ENCODE measurements at places on chromosomes 7 and 10.
A peak's percentile ranks its signal among the peaks of the same experiment; 100 is the strongest.

GRCh38 chr7:108247614-108248013 lies 117.5 kb upstream of the LAMB4 start:
- no peak for DNase-seq

DNA sequence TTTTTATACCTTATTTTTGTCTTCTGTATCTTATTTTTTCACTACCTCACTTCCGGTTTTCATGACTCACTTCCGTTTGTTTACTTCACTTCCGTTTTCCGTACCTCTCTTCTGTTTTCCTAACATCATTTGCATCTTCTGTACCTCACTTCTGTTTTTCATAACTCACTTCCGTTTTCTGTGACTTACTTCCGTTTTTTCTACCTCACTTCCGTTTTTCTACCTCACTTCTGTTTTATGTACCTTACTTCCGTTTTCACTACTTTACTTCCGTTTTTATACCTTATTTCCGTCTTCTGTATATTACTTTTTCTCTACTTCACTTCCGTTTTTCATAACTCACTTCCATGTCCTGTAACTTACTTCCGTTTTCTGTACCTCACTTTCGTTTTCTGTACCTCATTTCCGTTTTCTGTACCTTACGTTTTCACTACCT lies 492.5 kb upstream of the AKR1E2 start:
- no peak for DNase-seq

- peak; percentile 0 for DNase-seq
Observed at GRCh38 chr10:43226851-43227845, 39.7 kb downstream of the RASGEF1A start.

- DNase-seq = peak; percentile 57
Observed at GRCh38 chr10:93071674-93072224, 1.9 kb upstream of the CYP26A1 start.

DNA sequence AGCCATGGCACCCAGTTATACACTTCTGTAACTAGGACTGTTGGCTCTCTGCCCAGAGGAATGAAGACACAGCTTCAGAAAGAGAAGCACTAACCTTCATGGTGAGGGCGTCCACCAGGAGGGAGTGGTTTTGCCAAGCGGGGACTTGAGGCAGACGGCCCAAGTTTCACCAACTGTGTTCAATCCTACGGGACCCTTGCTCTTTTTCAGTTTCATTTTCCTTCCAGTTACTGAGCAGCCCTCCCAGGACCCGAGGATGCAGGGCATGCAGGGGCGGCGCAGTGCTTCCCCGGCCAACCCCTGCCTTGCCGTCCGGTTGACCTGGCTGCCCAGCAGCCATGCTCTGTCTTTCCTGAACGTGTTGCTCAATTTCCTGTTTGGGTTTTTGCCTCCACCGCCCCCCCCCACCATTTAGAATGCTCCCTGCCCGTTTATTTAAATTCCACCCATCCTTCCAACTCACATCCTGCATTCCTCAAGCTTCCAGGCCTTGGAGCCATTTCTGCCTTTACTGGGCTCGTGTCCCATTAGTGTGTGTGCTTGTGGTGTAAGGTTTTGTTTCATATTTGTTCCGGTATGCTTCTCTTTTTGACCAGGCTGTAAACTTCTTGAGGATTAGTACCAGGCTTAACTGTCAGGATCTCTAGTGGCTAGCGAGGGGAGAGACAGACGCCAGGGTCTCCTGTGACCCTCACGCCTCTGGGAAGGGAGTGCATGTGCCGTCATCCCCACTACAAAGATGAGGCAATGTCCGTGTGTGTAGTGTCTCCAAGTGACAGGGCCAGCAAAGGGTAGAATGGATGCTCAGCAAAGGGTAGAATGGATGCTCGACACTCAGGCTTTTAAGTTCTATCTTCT lies 31.6 kb downstream of the IL15RA start:
- DNase-seq = no peak

DNA sequence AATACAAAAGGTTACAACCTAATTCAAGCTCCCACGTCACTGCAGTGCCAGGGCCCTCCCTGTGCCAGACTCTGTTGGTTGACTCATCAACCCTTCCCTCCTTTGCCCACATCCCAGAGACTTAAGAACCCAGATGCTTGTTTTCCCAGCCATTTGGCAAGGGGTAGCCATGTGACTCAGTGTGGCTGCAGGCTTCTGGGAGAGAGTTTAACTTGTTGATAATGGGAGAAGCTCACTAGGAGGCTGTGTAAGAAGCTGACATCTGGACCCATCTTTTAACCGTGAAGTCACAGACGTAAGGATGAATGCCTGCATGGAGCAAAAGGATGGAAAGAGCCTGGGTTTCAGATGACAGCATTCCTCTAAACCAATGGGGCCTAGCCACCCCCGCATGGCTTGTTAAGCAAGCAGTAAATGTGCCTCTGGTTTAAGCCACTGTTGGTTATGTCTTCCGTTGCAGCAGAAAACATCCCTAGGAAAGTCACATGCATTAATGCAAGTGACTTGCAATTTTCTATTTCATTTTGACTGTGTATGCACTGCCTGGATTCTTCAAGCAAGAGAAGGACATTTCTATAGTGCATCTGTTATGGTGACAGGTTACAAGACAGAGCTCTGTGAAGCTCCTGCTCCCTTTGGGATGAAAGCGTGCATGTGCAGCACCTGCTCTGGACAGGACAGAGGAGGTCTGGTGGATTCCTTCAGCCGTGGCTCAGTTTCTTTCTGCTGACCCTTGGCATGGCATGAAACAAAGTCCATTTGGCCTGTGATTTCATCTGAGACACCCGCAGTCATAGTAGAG lies 57.5 kb upstream of the CREB5 start:
- DNase-seq = peak; percentile 69

- no peak for DNase-seq
Observed at GRCh38 chr7:55517191-55517633, 55.1 kb downstream of the VOPP1 start.

DNA sequence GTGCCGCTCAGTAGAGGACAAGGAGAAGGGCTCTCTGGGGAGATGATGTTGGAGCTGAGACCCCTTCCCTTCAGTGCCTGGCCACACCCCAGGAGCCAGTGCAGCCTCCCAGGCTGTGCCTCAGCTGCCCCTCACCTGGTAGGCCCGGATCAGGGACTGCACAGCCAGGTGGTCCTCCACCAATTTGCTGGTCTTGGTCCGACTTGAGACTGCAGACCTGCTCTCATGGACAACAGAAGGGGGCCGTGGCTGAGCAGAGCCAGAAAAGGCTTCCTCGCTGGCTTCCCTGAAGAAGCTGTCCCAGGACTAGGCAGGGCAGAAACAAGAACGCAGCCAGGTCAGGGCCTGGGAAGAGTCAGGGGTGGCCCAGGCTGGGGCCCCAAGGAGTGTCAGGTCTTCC lies 5.5 kb downstream of the OGDHL start:
- DNase-seq = no peak

DNA sequence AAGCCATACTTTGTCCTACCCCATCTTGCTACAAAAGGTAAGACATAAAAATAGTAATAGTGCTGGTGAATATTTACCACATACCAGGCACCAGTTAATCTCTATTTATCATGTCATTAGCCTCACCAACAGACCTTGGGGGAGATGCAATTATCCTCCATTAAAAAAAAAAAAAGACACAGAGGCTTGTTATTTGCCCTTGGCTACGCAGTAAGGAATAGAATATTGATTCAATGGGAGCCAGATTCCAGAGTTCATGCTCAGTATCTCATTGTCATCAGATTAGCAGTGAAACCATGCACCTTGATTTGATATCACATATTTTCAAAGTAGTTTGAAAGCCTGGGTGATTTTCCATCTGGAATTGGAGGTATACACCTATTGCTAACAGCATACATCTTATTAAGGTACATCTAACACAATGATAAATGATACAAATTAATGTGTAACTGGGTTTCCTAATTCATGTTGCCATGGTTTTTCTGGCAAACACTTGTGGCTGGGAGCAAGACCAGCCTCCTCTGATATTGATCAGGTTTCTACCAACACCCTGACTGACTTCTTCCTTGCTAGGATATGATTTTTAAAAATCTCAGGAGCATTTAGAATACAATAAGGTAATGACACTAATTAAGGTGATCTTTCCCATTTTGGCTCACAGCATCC lies 67.1 kb upstream of the PRR15 start:
- no peak for DNase-seq

DNA sequence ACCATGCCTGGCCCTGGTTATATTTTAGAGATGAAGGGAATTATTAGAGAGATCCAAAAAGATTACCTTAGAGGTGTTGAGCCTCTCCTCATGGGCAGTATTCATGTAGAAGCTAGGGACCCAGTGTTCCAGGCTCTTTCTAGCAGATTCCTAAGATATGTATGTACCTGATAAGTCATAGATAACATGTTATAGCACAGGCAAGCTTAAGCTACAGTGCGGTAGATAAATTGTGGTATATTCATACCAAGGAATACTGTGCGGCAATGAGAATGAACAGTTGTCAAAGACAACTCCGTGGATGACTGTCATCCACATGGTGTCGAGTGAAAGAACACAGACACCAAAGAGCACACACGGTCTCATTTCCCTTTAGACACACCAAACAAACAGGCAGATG lies 53.1 kb downstream of the TACR2 start:
- no peak for DNase-seq

DNA sequence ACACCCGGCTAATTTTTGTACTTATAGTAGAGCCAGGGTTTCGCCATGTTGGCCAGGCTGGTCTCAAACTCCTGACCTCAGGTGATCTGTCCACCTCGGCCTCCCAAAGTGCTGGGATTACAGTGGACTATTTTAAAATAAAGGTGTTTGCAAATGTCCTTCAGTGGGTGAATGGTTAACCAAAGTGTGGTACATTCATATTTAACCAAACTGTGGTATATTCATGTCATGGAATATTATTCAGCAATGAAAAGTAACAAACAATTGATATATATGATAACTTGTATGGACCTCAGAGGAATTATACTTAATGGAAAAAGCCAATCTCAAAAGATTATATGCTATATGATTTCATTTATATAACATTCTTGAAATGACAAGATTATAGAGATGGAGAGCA lies 190.0 kb downstream of the CREB5 start:
- no peak for DNase-seq

DNA sequence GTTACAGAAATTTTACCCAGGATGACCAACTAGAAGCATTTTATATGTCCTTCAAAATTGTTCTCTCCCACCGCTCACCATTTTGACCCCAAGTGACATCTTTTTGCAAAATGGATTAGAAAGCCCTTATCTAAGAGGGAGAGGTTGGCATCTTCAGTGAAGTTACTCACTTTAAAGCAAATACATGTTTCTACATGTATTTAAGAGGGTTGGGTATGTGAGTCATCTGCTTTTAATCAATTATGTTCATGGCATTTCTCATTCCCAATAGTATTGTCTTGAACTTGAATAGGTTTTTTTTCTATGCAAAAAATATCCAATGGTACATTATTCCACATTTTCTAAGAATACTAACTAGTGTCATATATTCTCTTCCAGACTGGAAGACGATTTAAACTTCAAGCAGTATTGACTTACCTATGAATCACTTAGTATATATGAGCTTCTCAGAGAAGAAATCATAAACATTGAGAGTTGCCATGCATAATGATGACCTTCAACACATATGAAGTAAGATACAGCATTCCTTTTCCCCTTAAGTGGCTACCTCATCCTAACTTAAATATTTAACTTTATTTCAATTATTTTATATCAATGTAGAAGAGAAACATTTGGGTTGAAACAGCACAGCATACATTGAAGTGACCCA lies 132.8 kb downstream of the POLR1F start:
- no peak for DNase-seq

DNA sequence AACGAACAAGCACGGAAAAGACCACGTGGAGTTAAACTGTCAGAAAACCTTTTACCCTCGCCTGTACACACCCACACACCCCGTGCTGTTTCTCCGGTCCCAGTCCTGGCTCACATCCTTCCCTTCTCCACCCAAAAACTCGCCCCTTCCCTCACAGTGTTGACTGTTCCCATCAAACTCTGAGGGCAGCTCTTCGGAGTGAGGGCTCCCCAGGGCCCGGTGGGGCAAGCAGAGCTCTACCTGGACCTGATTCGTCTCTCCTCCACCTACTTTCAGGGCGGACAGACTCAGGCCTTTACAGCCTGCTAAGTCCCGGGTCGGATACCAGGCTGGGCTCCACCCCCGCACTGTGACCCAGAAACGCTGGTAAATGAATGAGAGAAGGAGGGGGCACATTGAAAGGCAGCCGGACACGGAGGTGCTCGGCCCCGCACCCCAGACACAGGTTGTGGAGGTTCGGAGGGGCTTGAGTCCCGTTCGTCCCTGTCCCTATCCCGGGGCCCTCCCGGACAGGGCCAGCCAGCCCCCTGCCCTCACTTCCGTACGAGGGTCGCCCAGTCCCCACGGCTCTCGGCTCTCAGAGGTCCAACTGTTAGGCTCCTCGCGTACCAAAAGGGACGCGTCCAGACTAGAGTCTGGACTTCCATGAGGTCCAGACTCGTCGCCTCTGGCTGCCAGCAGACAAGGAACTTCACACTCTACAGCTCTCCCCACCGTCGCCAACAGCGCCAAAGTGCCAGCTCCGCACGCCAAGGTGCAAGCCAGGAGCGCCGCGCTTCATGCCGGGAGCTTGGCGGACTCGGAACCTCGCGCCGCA lies 31.7 kb upstream of the ASL start:
- DNase-seq = peak; percentile 77

DNA sequence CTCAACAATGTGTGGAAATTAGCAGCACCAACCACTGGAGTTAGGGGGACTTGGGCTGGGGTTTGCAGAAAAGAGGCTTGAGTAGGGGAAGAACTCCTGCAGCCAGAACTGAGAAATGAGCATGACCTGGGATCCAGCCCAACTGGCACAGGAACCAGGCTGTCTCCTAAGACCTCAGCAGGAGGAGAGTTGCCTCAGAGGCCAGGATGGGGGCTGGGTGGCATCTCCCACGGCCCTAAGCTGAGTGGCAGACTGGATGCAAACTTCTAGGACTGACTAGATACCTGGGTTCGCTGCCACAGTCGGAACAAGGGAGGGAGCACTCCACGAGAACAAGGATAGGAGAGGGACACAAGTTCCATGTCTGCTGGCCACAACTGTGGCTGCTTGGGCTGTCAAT lies 62.6 kb downstream of the RNF32 start:
- no peak for DNase-seq

DNA sequence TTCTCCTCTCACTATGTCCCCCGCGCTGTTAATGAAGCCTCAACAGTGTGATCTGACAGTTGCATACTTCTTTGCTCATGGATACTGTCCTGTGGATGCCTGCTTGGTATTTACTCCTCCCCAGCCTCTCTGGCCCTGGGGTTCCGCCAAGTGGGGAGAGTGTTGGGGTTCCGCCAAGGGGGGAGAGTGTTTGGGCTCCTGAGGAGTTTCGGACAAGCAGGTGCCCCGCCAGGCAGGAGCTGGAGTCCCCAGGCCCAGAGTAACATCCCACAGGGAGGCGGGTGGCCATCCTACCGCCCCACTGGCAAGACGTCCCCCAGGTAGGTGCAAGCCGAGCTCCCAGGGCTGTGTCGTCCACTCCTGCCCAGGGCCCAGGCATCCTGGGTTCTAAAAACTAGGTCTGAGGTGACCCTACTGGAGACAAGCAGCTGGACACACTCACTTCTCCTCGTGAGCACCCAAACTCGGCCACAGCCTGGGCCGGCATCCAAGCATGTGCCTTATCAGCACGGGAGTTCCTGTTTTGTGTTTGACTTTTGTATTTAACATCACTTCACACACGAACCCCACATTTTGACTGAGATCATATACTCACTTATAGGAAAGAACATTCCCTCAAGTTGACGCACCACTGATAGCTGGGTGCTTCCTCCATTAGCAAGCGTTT lies 34.2 kb downstream of the CAMK2B start:
- peak; percentile 33 for DNase-seq

Measured in body of pancreas (tissue), 4 donors.